ENCODE measurements at places on chromosomes 11 and 22.

GRCh38 chr22:45629469-45630089 is 42.1 kb upstream of the ATXN10 start:
- no peak for DNase-seq

DNA sequence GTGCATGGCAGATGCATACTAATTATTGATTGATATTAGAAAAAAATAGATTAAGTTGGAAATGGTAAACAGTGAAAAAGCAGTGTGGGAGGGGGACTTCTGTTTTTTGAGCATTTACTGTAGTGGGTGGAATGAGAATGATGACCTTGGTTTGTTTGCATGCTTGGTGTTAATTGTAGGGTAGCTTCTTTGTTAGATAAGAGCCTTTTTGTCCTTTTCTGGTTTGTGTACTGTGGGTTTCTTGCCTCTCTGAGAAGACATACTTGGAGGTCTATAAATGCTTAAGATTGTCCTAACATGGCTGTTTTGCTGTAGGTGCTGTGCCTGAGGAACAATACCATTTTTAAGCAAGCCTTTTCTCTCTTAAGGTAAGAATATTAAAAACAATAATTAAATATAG is 17.0 kb downstream of the MRPL48 start:
- DNase-seq, result no peak

GRCh38 chr11:119343726-119344125 is 2.8 kb downstream of the MFRP start:
- DNase-seq, result no peak

DNA sequence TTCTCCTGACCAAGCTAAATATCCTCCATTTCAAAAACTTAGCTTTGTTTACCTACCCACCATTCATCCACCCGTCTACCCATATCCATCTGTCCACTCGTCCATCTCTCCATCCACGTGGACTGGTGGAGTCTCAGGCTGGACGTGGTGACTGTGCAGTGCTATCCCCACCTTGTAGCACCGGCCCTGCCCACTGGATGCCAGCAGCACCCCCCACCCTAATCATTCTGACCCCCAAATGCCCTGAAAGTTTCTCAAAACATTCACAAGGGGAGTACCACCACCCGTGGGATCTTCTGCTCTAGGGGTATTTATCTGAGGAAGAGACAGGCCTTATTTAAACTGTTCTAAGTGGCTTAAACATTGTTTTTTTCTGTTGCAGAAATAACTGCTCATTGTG is 206.4 kb downstream of the TBC1D22A start:
- DNase-seq, result no peak

DNA sequence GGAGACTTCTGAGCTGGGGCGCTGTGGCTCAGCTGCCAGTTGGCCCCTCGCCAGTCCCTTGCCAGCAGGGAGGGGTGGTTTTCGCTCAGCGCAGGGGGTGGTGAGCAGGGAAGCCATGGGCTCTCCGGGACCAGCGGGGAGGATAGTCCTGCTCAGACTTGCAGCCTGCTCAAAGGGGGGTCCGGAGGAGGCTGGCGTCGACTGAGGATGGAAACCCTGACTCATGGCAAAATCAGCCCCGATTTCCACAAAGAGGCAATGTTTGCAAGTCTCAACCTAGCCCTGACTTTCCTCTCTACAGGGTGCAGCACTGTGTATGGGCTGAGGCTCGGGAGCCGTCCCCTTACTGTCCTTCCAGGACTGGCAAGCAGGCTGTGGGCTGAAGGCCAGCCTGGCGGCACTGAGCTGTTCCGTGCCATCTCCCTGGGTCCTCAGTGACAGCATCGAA is 35.1 kb downstream of the FBLN1 start:
- DNase-seq, result no peak
